ENCODE measurements at places on chromosomes 12 and 14.

- DNase-seq, result no peak
Measured at GRCh38 chr12:44749566-44749965, 126.5 kb downstream of the NELL2 start.

DNA sequence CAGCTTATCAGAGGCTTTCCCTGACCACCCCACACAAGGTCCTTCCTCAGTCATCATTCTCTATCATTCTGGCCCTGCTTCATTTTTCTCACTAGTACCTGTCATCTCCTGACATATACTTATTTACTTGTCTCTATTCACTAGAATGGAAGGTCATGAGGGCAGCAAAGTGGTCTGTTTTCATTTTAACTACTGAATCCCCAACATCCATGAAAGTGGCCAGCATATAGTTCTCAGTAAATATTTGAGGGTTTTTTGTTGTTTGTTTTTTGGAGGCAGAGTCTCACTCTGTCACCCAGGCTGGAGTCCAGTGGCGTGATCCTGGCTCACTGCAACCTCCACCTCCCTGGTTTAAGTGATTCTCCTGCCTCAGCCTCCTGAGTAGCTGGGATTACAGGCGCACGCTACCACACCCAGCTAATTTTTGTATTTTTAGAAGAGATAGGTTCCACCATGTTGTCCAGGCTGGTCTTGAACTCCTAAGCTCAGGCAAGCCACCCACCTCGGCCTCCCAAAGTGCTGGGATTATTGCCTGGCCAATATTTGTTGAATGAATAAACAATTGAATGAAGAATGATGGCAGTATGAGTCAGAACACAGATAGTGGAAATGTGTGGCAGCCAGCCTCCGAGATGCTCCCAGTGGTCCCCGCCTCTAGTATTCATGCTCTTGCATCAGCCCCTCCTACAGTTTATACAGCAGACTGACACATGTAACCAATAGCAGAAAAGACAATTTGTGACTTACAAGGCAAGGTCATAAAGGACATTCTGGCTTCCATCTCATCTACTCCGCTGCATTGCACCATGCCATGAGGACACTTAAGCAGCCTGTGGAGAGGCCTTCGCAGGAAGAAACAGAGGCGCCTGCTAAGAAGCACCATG, 7.0 kb upstream of the ANO6 start:
- no peak for DNase-seq

DNA sequence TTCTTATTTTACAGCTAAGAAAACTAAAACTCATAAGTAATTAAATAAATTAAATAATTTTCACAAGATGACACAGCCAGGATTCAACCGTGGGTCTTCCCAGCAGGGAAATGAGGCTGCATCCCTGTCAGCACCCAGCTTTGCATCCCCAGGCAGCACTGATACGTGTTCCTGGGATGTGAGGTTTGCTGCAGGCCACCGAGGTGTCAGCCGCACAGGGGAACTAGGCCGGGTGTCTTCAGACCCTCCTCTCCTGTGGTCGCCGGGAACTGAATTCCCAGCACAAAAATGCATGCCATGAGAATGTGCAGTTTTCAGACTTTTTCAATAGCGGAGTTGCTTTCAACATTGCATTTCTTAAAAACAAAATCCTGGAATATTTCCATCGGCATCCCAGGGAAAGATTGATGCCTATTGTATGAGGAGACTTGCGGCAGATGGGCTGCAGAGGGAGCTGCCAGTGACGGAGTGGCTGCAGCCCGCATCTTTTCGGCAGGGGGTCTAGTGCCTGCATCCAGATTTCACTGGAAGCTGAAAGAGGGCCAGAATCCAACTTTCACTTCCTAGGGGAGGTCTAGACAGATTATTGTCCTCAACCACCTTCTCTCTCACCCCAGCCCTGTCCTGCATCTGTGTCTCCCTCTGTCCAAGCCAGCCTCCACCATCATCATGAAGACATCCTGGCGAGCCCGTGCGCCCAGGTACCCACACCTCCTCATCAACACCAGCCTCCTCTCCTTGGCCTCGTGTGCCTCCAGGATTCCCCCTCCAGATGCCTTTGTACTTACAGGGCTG, 12.6 kb downstream of the LRTM2 start:
- no peak for DNase-seq

DNA sequence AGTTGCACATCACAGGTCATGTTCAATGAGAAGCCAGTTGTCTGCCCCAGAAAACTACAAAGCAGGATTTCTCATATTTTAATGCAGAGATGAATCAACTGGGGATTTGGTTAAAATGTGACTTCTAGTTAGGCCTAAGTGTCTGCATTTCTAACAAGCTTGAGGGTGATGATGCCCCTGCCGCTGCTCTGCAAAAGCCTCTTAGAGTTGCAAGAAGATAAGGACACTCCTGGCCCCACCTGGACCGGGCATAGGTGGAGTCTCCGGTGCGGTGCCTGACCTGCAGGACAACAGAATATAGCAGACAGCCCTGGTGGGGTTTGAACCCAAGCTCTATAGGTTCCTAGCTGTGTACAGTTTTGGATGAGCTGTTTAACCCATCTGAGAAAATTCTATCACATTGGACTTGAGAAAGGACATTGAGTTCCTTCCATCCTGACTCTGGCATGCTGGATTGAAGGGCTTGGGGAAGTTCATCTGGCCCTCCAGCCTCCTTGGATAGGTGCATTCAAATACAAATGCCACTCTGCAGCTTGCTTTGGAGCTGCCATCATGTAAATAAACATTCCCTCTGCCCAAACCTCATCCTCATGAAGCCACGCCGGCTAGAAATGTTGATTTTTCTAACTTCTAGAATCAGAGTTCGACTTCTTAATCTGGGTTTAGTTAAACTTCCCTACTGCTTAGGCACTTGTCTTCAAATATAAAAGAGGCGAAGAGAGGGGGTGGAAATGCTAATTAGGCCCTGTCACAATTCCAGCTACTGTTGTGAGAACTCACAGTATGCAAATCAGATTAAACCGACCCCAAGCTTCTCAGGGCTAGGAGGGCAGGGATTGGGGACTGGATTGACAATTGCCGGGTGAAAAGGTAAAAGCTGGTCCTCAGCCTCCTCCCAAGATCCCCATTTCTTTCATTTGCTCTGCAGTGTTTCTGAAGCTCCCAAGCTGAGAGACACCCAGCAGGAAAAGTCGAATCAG, 1225.6 kb downstream of the VRK1 start:
- DNase-seq, result no peak

- no peak for DNase-seq
Measured at GRCh38 chr12:19938031-19938430, 430.3 kb upstream of the PDE3A start.

Data from CD4-positive, alpha-beta T cell treated with Interleukin-4 for 1 hour (primary cell).